Activated naive CD4-positive, alpha-beta T cell treated with anti-CD3 and anti-CD28 coated beads, Interleukin-2, amount 10 ng/mL, durations not matched to agents 7 days and 5 days (primary cell): ENCODE measurements at places on chromosomes 4 and X.

GRCh38 chr4:137998666-137999429 lies 243.3 kb downstream of the SLC7A11 start:
- no peak for DNase-seq

DNA sequence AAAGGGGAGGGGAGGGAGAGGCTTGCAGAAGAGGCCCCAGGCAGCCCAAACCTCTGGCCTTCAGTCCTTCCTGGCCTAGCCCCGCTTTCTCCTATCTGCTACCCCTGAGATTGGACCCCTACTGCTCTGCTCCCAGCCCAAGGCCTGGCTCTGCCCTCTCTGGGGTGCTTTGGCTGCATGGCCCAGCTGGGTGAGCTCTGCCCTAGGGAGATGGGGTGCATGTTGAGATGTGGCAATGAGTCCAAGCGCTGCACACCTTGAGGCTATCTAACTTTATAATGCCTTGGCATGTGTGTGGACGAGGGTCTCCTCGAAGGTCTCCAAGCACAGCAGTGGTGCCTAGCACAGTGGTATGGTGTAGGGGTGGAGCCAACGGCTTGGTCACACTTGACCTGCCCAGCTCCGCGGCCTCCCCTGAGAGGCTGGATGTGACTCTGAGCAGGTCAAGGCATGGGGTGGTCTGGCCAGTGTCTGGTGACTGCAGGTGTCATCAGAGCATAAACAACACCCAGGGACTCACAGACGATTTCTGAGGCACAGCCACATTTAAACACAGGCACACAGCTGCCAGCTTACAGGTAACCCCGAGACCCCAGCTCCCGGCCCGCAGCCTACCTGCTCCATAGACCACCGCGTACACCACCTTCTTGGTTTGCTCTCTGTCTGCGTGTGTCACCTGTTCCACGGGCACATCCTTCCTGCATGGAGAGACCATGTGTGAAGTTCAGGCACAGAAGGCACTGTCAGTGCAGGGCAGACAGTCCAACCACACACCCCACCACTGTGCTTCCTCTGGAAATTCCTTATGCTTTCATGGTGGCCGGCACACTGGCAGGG lies 36.3 kb downstream of the NAT8L start:
- DNase-seq = peak; percentile 12

DNA sequence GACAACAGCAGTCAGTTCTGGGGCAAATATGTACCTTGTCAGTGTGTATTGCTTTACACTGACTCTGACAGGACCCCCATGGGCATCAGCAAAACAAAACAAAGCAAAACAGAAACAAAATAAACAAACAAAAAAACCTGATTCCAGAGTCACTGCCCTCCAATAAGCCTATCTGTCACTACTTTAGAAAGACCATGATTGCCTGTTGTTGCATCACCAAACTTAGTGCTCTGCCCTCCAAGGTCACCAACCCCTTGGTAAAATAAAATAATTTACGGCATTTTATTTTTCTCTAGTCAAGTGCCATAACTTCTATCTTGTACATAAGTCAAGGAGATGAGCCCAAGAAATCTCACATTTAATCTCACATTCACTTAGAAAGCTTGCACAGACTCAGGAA lies 120.9 kb upstream of the ADAMTS3 start:
- no peak for DNase-seq

DNA sequence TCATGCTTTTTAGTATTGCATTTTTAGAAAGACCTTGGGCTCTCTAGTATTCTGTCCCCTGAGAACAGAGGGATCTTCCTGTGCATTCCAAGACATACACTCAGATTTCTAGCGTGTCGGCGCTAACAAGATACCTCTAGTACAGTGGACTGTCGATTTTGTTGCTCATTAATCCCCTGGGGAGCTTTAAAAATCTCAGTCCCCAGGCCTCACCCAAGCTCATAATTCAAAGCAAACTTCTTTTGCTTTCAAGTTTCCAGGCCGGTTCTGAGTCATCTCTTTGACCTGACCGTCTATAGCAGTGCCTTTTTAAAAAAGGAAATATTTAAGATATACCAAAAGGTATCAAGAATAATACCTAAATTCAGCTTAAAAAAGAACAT lies 137.0 kb downstream of the AMMECR1 start:
- no peak for DNase-seq

DNA sequence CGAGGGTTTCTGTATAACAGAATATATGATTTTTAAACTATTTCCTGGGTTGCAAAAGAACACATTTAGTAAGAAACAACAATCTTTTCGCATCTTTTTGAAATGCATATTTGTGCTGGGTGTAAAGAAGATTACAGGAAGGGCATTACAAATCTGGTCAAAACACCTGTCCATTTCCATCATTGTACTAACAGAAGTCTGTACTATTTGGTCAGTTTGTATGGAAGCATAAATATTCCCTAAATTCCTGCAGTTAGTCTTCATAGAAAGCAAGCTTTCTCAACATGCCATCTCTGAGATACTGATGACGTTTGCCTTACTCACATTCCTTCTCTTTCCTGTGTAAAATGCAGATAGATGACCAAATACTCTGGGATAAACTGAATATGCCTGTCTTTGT lies 203.3 kb downstream of the NWD2 start:
- no peak for DNase-seq

DNA sequence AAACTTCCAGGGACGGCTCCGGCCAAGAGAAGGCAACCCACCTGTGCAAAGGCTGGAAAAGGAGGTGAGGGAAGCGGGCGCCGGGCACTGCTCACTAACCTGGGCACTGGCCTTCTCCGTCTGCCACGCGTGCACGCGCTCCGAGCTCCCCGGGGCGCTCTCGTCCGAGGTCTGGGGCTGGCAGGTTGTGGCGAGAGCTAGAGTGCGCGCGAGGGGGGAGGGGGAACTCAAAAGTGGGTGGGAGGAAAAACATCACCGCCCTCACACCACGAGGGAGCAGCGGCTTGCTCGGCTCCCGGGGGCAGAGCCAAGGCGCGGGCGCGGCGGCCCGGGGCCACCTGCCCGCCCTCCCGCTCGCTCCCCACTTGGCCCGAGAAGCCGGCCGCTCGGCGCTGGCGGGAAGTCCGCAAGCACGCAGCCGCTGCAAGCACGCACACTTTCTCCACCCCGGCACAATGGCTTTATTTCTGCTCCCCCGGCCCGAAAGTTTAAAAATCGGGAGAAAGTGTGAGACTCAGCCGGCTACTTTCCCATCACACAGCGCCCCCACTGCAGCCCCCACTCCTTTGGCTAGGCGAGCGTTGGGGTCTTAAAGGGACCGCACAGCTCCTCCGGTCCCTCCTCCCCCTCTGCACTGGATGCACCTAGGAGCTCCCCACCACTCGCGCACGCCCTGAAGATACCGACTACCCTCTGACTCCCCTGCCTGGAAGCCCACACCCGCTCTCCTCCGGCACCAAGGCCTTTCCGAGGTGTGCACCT lies at the start of gene CHRDL1:
Gene CHRDL1, minus strand, starts transcription at position 173 of the 762 bp plus-strand sequence. CDS start 3,636 bp downstream, outside the sequence.
- peak; percentile 20 for DNase-seq

DNA sequence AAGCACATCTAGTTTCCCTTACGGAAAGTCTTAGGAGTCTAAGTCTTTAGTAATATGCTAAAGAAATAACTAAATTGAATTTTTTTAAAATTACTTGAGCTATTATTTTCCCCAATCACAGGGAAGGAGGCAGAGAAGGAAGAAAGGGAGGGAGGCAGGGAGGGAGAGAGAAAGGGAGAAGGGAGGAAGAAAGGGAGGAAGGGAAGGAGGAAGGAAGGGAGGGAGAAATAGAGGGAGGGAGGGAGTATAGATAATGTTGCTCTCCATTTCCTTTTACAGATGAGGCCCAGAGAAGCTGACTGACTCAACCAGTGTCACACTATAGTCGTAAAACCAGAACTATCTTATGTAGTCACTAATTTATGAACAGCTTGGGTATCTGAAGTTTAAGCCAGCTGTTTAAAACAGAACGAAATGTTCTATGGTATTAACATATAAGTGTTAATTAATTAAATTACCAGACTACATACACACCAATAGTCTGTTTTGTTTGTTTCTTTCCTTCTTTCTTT lies 14.6 kb downstream of the SH3RF1 start:
- no peak for DNase-seq
